ENCODE measurements at places on chromosomes 13 and 19.

DNA sequence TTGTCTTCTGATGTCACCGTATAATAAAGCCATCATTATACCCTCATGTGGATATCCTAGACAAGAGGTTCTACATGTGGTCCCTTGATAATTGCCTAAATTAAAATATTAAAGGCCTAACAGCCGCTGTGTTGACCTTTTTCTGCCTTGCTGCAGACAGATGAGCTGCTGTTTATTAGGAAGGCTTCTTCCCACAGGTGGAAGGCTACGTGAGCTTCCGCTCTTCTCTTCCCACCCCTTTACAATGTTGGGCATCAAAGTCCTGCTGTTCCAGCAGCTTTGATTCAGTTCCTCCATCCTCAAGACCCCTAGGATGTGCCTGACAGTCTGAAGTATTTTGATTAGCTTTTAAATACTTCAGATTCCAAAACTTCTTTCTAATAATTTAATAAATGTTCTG lies 217.1 kb downstream of the PCCA start:
- no peak for DNase-seq

DNA sequence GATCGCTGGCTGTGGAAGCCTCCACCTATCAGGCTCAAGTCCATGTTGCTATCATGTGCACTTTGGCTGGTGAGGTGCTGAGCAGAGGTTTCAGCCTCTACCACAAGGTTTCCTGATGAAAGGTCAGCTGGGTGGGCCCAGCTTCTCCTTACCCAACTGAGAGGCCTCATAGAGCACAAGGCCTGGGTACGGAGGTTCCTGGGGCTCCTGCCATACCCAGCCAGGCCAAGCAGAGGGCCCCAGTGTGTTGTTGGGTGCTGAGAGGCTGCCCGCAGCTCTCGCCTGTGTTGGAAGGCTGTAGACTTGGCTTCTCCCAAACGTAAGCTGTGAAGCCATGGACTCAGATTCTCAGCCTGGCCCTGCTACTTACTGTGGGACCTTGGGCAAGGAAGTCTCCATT lies 28.2 kb downstream of the ACTN4 start:
- DNase-seq: no peak

GRCh38 chr13:110571896-110572777 lies 10.6 kb upstream of the RAB20 start:
- no peak for DNase-seq

DNA sequence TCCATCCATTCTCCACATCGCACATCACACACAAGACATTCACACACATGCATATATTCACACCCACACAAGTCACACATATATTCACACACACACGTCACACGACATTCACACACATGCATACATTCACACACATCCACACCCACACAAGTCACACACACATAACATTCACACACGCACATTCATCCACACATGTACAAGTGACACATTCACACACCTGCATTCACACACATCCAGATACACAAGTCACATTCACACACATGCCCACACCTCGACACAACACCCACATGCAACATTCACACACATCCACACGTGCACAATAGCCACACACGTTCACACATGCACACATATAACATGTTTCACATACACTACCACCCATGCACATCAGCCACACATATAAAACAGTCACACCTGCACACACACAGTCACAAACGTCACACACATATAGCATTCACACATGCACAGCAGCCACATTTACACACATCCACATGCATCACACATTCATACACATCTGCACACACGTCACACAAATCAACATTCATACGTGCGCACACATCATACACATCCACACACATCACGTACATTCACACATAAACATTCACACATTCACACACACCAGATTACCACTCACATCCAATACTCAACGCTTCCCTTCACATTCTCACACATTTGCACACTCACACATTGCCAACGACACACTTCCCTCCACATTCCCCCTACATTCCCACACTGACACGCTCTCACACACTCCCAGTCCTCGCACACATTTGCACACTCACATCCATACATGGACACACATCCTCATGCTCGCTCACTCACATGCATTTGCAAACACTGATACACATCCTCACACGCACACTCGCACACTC lies 41.0 kb downstream of the ANKRD10 start:
- DNase-seq: no peak

DNA sequence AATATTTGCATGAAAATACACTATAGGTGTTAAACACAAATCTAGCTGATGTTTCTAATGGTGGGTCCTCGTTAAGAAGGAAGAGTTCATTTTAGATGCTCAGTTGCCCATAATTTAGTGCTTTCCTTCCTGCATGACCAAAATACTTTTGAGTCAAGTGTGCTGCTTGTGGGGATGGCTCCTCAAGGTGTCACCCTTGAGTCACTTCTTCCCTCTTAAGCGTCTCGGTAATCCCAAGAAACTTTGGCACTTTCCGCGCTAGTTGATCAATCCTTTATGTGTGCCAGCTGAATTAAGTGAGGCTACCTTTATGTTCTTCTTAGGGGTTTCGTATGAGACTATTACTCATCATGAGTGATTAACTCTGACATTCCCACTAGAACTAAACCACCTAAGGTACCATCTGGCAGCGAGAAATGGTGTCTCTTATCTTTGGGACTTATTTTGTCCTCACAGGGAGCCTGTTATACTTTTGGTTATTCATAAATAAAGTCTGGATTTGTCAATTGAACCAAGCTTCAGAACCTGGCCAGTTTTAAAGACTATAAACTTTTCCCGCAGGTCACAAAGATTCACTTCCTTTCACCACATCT lies 106.8 kb downstream of the NHLRC3 start:
- peak; percentile 5 for DNase-seq

DNA sequence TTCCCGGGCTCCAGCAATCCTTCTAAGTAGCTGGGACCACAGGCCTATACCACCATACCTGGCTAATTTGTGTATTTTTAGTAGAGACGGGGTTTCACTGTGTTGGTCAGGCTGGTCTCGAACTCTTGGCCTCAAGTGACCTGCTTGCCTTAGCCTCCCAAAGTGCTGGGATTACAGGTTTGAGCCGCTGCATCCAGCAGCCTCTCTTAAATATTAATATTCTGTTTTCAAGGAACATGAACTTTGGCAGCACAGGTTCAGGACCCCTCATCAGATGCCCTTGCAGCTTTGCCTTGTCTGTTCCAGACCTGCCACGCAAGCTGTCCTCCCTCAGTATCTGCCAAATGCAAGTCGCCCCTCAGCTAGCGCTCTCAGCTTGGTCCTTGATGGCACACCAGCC lies 166.8 kb downstream of the KCTD15 start:
- DNase-seq: no peak

GRCh38 chr19:32224371-32225244 lies 120.8 kb upstream of the ZNF507 start:
- DNase-seq: peak; percentile 63

- no peak for DNase-seq
Measured at GRCh38 chr13:66551128-66551527, 679.0 kb downstream of the PCDH9 start.

GRCh38 chr19:13187419-13187818 lies 37.2 kb downstream of the IER2 start:
- DNase-seq: no peak

DNA sequence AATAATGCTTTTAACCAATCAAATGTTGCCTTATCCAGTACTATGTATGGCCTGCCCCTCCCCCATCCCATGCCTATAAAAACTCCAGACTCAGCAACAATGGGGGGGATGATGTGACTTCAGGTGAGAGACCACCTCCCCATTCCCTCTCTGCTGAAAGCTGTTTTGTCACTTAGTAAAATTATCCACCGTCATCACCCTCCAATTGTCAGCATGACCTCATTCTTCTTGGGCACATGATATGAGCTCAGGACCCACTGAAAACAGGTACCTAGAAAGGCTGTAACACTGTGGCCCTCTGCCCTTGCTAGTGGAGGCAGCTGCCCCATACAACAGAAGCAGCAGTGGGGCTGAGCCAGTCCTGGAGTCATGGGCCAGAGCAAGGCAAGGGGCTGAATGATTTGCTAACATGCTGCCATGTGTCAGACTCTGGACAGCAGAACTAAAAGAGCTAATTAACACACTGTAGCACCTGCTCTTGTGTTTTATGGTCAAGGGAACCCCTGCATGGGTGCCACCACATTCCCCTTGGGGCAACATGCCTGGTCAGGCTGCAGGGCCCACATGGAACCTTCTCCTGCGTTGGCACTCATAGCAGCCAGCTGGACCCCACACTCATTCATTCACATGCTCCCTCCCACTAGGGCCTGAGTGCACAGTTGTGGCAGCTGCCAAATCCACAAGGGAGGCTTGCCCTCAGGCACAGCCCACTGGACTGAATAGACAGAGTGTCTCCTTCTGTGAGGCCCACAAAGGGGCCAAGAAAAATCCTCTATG lies 722.2 kb upstream of the PCDH20 start:
- DNase-seq: no peak

GRCh38 chr19:17086834-17087233 lies 11.3 kb downstream of the MYO9B start:
- no peak for DNase-seq

- no peak for DNase-seq
Measured at GRCh38 chr19:37583340-37583739, 11.3 kb downstream of the ZNF571 start.

DNA sequence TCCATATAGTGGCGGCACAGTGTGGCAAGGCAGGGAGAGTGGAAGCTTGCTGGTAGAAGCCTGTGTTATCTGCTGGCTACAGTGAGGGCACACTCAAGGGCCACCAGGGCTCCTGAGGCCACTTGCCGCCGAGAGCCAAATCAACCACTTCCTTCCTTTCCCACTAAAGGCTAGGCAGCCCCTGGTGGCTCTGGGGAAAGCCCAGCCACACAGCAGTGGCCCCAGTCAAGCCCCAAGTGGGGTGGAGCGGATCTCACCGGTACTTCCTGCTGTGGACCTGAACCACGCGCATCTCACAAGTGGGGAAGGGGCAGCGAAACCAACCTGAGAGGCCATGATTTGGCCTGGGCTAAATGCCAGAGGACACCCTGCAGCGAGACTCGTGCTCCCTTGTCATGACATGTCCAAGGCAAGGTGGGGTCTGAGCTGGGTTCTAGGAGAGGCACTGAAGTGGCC lies 21.9 kb upstream of the SLC35E1 start:
- DNase-seq: no peak

- no peak for DNase-seq
Measured at GRCh38 chr19:11663181-11663591, 65.9 kb downstream of the ZNF627 start.

DNA sequence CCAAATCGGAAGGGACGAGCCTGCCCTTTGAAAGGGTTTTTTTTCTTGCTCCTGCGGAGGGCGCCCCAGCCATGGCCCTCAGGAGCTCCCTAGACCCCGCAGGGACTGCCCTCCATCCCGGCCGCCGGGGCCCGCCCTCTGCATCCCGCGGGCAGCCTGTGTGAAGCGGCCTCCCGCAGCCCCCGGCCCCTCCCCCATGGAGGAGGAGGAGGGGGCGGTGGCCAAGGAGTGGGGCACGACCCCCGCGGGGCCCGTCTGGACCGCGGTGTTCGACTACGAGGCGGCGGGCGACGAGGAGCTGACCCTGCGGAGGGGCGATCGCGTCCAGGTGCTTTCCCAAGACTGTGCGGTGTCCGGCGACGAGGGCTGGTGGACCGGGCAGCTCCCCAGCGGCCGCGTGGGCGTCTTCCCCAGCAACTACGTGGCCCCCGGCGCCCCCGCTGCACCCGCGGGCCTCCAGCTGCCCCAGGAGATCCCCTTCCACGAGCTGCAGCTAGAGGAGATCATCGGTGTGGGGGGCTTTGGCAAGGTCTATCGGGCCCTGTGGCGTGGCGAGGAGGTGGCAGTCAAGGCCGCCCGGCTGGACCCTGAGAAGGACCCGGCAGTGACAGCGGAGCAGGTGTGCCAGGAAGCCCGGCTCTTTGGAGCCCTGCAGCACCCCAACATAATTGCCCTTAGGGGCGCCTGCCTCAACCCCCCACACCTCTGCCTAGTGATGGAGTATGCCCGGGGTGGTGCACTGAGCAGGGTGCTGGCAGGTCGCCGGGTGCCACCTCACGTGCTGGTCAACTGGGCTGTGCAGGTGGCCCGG lies 815 bp downstream of the MAP3K10 start:
- DNase-seq: peak; percentile 63

- no peak for DNase-seq
Measured at GRCh38 chr19:30150626-30151025, 208.6 kb downstream of the URI1 start.

- DNase-seq: no peak
Measured at GRCh38 chr19:18612051-18612771, 459 bp upstream of the TMEM59L start.

GRCh38 chr13:92259523-92259922 lies 861.1 kb downstream of the GPC5 start:
- DNase-seq: no peak

GRCh38 chr13:106541826-106542225 lies 6.4 kb upstream of the EFNB2 start:
- DNase-seq: no peak

DNA sequence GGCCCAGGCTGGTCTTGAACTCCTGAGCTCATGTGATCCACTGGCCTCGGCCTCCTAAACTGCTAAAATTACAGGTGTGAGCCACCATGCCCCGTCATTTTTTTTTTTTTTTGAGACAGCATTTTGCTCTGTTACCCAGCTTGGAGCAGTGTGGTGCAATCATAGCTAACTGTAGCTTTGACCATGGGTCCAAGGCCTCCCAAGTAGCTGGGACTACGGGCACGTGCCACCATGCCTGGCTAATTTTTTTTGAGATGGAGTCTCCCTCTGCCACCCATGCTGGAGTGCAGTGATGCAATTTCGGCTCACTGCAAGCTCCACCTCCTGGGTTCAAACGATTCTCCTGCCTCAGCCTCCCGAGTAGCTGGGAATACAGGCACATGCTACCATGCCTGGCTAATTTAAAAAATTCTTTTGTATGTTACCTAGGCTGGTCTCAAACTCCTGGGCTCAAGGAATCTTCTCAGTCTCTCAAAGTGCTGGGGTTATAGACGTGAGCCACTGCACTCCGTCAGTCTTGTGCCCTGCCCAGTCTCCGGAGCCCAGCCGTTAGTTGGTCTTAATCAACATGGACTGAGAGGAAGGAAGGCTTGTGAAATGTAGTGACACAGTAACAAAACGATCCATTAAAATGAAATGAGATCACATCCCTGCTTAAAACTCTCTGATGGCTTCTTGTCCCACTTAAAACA lies 1.4 kb upstream of the LRG1 start:
- no peak for DNase-seq

GRCh38 chr13:89832827-89833226 lies 1514.7 kb upstream of the MIR17HG start:
- DNase-seq: no peak

Data from H54 (cell line).